ENCODE measurements at places on chromosomes 4 and X.

DNA sequence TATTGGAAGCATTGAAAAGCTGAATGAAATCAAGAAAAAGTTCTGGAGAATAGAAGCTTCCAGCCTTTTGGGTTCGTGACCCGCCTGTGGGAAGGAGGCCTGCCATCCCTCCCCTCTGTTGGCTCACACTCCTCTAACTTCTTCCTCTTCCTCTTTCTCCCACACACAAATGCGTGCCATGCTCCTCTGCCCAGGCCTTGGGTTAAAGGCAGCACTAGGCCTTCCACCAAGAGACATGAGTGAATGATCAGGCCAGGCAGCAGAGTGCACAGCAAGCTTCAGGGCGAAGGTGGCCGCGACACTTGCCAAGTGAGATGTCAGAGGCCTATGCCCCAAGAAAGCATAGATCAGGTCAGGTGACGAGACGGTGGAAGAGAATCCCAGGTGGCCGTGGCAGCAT, 38.4 kb downstream of the FAM193A start:
- no peak for DNase-seq

- DNase-seq = peak; percentile 14
Observed at GRCh38 chrX:149825424-149825823, 43.7 kb downstream of the MAGEA9 start.

DNA sequence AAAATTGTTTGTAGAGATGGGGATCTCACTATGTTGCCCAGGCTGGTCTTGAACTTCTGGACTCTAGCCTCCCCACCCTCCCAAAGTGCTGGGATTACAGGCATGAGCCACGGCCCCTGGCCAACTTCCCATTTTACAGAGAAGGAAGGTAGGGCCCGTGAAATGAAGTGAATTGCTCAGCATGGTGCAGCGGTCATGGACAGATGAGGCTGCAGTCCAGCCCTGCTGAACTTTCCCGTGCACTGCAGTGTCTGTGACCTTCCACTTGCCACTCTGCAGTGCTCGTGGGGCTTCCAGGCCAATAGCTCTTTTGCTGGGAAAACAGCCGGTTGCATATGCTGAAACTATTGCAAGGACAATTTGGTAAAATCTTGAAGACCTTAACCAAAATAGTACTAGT, 454.4 kb upstream of the FAT1 start:
- no peak for DNase-seq

- DNase-seq = no peak
Observed at GRCh38 chrX:112654871-112655270, 24.9 kb downstream of the LHFPL1 start.

DNA sequence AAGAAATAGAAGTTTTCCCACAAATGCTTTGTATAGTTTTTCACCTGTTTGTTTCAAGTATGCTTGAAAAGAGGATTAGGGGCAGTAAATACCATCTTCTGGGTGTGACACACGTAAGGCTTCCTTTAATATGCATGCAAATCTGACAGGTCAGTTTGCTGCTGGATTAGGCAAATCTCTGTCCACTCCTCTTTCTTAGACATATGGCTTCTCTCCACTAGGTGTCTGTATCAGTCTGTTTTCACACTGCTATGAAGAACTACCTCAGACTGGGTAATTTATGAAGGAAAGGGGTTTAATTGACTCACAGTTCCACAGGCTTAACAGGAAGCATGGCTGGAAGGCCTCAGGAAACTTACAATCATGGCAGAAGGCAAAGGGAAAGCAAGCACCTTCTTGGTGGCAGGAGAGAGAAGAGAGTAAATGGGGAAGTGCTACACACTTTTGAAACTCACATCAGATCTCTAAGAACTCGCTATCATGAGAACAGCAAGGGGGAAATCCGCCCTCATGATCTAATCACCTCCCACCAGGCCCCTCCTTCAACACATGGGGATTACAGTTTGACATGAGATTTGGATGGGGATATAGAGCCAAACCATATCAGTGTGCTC, 66.9 kb downstream of the TAB3 start:
- no peak for DNase-seq

DNA sequence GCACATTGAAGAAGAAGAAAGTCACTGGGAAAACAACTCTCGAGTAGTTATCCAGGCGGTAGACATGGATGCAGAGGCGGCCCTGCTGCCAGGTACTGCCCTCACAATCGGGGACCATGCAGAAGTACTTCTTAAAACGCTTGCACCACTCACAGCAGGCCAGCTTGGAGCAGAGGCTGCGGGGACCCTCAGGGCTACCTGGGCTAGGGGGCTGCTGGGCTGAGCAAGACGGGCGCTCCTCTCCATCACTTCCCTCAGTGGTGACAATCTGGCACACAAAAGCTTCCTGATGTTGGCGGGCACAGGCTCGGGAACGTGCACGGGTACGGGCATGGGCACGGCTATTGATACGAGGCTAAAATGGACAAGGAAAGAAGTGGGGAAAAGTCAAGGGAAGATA, 19.7 kb downstream of the GABRE start:
- DNase-seq = no peak

DNA sequence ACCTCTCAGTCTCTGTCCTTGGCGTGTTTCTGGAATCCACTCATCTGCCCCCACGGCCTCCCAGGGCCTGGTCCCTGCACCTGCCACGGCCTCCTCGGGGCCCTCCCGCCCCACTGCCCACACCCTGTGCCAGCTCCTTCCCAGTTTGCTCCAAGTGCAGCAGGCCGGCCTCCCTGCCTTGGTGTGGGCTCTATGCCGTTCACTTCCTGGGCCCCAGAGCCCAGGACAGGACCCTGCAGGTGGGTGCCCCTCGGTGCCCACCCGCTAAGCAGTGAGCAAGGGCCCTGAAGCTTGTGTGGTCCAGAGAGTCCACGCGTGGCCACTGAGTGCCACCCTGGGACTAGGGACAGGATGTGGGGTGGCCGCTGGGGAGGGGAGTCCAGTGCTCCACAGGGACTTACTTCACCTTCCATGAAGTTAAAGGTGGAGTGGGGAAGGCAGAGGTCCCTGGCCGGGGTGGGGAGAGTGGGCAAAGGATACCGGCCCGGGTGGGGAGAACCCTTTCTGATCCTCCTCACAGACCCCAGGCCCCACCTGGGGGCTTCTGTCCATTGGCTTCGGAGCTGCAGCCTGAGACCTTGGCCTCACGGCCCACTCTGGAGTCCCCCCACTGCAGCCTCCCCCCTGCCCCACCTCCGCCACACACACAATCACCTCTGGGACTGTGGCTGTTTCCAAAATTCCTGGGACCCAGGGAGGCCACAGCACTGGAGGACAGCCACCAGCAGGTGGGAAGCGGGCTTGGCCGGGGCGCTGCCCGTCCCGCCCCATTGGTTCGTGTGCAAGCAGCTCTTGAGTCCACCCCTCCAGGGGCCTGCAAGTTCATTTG, 60.0 kb upstream of the NKX1-1 start:
- DNase-seq = no peak

DNA sequence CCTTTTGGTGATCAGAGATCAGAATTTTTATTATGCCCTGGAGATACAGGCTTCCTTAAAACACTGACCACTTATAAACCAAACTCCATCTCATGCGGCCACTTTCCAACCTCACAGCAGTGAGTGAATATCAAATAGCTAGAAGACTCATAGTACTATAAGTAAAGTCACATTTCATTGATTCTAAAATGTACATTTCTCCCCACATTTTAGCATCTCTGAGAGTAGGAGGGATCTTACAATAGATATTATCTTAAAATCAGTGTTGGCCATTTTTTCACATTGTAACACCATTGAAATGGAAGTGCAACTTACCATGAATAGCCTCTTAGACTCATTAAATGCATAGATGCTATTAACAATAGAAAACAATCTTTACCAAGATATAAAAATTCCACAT, 17.4 kb downstream of the PCYT1B start:
- no peak for DNase-seq

GRCh38 chrX:112247714-112248113, 165.1 kb upstream of the TRPC5 start:
- peak; percentile 51 for DNase-seq

DNA sequence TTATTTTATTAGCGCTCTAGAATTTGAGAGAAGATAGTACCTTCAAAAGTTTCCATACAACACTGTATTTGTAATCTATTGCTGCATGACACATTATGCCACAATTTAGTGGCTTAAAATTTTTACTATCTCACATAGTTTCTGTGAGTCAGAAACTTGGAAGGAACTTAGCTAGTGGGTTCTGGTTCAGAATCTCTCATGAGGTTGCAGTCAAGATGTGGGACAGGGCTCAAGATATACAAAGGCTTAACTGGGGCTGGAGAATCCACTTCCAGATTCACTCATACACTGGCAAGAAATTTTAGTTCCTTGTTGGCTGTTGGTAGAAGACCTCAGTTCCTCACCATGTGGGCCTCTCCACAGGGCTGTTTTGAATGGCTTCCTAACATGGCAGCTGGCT, 11.5 kb upstream of the C4orf54 start:
- no peak for DNase-seq

DNA sequence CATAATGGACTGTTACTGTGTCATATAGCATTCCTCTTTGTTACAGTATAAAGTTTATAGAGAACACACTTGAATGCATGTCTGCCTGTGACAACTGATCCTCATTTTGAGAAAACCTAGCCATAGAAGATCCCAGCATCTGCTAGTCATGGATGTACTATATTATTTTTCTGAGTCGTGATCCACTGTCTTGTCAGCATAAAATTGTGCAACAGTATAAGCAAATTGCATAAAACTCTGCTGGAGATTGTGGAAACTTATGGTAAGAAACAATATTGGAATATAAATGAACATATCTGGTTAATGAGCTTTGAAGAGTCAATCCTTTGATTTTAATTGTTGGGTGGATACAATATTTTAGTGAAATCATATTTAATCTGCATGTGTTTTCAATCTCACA, 3.6 kb downstream of the NEIL3 start:
- DNase-seq = no peak

GRCh38 chrX:17878028-17878670, 17.1 kb upstream of the RAI2 start:
- DNase-seq = no peak

- DNase-seq = peak; percentile 57
Observed at GRCh38 chr4:152594978-152595925, 59.4 kb upstream of the FBXW7 start.

DNA sequence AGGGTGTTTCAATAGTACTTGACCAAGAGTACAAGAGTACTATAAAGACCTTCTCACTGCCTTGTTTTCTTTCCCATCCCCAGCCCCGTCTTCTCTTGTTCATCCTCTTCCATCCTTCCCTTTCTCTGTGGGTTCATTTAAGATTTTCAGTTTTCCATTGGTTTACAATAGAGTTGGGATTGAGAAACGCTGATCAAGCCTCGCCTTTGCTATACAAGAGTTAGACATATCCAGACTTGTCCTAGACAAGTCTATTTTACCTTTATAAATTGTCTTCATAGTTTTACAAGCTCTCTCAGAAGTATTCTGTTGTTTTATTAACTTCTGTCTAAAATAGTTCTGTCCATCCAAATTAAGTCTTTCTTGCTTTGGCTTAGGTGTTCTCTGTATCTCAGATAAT, 29.6 kb upstream of the SCML1 start:
- no peak for DNase-seq

- no peak for DNase-seq
Observed at GRCh38 chr4:94253036-94253435, 45.4 kb downstream of the SMARCAD1 start.

- no peak for DNase-seq
Observed at GRCh38 chrX:94053575-94053974, 379.6 kb downstream of the FAM133A start.

DNA sequence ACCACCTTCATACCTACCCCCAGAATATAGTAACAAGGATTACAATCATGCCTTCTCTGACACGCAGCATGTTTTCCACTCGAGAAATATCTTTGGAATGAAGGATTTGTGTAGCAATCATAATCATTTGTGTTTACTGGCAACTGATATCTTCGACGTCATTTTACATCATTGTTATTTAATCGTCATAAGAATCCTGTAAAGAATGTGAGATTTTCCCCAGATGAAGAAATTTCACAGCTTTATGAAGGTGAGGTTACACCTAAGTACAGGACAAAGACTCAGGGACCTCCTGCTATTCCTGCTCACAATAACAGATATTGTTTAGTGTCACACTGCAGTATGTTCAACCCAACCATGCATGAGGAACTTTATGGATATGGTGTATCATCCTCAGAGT, 198.2 kb upstream of the LDB2 start:
- DNase-seq = no peak

- DNase-seq = no peak
Observed at GRCh38 chrX:65643531-65644052, 23.9 kb upstream of the MSN start.

DNA sequence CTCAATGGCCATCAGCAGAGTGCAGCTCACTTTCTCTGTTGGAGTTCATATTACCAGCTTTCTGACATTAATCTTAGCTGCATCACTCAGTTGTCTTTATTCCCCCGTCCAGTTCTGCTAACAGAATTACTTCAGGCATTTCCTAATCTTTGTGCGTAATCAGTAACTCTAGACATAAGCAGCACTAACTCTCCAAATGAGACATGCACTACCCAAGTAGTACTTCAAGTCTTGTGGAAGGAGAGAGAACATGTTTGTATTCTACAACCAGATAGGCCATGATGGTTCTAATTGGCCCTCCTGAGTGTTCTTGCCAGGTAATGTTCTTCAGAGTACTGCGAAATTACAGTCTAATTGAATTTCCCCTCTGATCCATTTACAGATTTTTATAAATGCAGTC, 448.5 kb upstream of the RPS6KA3 start:
- DNase-seq = no peak

DNA sequence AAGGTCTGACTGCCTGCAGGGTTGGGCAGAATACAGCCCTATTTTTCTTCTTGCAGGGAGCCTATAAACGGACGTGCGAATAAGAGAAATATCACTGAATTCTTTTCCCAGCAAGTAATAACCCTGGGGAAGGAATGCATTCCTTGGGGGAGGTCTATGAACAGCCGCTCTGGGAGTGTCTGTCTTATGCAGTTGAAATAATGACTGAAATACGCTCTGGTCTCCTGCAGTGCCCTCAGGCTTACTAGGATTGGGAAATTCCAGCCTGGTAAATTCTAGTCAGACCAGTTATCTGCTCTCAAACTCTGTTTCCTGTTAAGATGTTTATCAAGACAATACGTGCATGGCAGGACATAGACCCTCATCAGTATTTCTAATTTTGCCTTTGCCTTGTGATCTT, 72.1 kb upstream of the FAM241A start:
- no peak for DNase-seq

DNA sequence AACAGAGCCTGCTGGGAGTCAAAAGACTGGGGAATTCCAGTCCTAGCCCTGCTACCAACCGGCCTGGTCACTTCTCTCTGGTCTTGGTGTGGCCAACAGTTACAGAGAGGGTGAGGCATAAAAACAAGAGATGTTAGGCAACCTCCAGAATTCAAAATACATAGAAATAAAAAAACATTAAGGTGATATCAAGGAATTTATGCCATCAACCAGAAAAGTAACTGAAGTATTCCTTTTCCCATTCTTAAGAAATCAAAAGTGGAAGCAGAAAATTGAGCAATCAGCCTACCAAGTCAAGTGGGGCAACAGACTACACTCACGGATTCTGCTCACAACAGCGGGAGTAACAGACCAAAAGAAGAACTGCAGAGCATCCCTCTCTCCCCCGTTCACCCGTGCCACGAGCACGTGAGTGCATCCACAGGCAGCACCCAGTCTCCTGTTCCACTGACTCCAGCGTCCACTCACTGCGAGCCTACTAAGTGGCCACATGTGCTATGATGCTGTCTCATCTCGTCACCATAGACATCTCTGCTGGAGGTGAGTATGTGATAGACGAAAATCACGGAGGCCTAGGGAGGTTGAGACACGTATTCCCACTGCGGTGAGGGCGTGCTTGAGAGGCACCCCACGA, 29.3 kb downstream of the AFAP1 start:
- DNase-seq = no peak

Measured in NCI-H1092 (cell line).